ENCODE measurements at places on chromosomes 6 and 20.

DNA sequence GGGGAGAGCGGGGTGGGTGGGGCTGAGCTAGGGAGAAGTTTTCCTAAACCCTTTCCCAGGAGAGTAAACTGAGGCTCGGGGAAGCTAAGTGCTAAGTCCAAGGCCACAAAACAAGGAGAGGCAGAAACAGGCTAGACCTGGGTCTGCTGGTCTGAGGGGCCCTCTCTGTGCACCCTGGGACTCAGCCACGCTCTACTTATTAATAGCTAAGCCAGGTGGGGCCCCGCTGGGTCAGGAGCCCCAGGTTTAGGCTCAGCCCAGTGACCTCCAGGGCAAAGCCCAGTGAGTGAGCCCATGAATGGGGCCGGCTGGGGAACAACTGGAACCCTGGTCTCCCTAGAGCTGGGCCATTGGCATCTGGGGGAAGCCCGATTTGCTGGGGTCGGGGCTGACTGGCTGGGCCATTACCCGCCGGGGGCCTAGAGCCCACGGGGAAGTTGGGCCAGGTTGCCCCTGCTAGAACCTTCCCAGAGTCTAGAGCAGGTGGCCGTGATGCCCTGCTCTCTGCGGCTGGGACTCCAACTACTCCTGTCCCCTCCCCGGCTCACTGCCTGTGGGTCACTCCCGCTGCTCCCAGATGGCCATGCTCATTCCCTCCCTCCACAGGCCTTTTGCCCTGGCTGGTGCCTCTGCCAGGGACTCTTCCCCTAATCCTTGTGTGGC is 24.1 kb upstream of the NOL4L start:
- no peak for DNase-seq

GRCh38 chr6:144335311-144335861 is 50.3 kb downstream of the UTRN start:
- no peak for DNase-seq

- peak; percentile 92 for DNase-seq
Measured at GRCh38 chr20:25227317-25227831, 20.5 kb upstream of the PYGB start.

- no peak for DNase-seq
Measured at GRCh38 chr6:165835410-165835851, 172.4 kb upstream of the PDE10A start.

- no peak for DNase-seq
Measured at GRCh38 chr20:19924255-19924654, 92.9 kb upstream of the NAA20 start.

- DNase-seq = no peak
Measured at GRCh38 chr6:157242791-157243190, 80.5 kb downstream of the TMEM242 start.

DNA sequence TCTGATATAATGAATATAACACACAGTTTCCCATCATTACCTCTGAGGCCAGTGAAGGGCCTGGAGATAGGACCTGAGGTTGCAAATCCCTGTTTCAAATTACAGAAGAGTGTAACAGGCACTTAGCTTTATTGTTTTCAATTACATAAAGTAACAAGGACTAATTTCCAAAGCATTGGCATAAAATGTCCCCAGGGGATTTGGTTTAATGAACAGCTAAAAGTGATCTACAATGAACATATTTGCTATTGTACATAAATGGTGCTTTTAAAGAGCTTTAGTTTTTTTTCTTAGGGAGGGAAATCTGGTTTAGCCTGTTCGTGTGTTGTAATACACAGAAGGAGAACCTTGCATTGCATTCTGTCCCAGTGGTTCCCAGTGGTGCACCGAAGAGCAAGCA is 54.4 kb downstream of the HMGN3 start:
- no peak for DNase-seq

GRCh38 chr20:14067603-14068002 is 72.3 kb downstream of the MACROD2 start:
- DNase-seq = peak; percentile 2

- no peak for DNase-seq
Measured at GRCh38 chr6:167031082-167031709, 32.0 kb downstream of the CEP43 start.

GRCh38 chr6:1607516-1608221 is 2.0 kb upstream of the FOXC1 start:
- no peak for DNase-seq

DNA sequence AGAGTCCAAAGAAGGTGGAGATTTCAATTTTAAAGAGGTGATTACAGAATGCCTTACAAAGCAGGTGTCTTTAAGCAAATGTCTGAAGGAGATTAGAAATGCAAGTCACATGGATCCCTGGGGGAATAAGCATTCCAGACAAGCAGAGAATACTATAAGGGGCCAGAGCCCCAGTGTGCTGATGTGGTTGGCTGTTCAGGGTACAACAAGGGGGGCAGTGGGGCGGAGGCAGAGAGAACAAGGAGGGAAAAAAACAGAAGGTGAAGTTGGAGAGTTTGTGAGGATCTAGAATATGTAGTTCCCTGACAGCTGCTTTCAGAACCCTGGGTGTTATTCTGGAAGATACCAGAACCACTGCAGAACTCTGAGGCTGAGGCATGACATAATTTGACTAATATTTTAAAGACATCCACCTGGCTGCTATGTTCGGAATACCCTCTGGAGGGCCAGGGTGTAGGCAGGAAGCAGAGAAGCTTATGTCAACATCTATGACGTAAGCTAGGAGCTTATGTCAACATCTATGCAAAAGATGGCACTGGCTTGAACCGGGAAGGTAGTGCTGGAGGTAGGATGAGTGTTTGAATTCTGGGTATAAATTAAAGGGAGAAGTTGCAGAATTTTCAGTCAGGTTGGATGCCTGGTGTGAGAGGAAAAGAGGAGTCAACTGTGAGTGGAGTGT is 276.3 kb upstream of the AGPAT4 start:
- DNase-seq = no peak

DNA sequence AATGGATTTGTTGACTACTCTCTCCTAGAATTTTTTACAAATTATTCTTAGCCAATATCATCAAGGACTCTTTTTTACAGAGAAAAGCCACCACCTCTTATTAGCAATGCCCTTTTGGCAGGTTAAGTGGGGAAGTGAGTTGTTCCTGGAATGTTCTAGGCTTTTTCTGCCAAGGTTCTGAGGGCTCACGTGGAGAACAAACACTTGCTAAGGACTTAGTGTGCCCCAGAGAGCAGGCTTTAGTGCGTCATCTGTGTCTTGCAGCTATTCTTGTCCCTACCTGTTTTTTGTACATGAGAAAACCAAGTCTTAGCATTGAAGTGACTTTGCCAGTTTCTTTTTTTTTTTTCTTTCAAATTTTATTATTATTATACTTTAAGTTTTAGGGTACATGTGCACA is 33.5 kb downstream of the CFAP61 start:
- DNase-seq = no peak

DNA sequence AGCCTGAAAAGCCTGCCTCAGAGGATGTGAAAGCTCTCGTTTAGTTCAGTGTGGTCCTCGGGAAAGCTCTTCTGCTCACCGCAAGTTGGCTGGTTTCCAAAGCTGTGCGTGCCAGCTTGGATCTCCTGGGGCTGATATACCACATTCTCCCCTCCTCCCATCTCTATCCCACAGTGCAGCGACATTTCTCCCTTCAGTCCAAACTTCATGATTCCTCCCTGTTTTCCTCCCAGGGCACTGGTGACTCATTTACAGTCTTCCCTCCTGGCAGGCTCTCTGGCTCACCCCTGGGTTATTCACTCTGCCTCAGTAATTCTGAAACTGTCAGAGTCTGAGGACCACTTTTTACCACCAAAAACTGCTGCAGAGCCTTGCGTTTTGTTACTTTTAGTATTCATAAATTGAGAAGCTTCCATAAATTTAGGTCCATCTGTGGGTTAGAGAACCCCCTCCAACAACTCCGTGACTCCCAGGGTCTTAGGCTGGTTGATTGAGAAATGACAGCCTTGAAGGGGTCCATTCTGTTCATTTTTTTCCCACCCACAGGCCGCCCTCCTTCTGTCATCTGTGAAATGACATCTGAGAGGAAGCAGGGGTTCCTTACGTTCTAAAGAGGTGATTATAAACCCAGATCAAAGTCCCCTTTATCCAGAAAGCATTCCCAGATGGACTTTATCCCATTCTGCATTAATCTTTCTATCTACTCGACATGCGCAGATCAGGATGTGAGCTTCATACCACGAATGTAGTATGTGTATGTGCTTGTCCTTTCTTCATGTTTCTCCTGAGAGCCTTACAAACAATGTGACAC is 6.1 kb downstream of the TRIM10 start:
- peak; percentile 97 for DNase-seq

DNA sequence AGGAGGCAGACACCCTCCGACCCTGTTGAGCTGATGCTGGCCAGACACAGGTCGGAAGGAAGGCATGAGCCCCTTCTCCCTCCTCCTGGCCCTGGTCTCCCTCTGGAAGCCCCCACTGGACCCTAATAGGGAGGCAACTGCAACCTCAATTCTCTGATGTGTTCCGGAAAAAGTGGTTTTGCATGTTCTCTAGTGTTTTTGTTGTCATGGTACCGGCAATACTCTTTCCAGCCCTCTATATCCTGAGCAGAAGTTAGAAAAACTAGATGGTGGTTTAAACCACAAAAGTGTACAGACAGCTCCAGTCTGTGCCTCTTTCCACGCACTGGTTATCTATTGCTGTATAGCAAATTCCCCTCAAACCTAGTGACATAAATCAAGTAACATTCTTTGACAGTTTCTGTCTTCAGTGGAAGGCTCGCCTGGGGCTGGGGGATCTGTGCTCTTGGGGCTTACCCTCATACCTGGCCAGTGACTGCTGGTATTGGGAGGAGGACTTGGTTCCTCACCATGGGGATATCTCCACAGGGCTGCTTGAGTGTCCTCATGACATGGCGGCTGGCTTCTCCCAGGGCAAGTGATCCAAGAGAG is 37.0 kb downstream of the SYTL3 start:
- DNase-seq = no peak

- DNase-seq = no peak
Measured at GRCh38 chr20:43901296-43901695, 13.4 kb upstream of the TOX2 start.

GRCh38 chr6:32604434-32604877 is 14.8 kb upstream of the HLA-DRB1 start:
- no peak for DNase-seq

DNA sequence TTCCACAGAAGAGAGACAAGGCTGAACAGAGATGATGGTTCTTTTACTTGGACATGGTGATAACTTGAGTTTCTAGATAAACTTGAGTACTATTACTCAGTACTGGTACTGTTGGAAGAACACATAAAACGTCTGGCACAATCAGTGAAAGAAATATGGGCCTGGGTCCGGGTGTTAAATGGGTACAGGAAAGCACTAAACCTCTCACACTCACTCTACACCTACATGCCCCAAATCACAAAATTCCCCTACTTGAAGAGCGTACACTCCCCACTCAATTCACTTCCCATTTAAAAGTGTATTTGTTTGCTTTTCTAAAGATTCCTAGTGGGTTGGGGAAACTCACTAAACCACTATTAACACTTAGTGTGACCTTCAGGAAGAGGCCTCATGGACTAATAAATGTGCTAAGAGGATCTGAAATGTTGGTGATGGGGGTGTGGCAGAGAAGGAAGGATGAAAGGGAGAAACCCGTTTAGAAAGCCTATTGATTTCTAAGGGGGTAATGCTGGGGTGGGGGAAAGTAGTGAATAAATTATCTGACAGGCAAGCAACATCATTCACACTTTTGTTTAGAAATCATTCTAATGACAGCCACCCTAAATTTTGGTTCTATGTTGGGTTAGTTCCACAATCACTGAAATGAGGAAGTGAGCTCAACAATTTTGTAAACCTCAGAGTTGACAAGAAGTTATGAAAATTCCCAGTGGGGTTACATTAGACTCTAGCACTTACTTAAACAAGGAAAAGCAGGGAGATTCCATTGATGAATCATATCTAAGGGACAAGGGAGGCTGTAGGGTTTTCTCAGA is 222.6 kb upstream of the MARCKS start:
- peak; percentile 92 for DNase-seq

DNA sequence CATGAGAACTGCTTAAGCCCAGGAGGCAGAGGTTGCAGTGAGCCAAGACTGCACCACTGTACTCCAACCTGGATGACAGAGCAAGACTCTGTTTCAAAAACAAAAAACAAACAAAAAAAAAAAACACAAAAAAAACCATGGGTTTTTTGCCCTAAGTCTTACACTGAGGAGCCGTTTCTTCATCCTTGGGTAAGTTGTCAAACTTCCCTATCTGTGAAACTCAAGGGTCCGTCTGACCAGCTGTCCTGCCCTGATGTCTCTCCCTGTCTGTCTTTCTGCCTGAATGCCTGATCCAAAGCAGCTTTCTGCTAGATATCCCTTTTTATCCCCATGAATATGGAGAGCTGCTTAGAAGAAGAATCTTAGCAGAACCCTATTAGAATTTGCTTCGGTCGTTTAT is 41.3 kb upstream of the CLDN20 start:
- DNase-seq = no peak

DNA sequence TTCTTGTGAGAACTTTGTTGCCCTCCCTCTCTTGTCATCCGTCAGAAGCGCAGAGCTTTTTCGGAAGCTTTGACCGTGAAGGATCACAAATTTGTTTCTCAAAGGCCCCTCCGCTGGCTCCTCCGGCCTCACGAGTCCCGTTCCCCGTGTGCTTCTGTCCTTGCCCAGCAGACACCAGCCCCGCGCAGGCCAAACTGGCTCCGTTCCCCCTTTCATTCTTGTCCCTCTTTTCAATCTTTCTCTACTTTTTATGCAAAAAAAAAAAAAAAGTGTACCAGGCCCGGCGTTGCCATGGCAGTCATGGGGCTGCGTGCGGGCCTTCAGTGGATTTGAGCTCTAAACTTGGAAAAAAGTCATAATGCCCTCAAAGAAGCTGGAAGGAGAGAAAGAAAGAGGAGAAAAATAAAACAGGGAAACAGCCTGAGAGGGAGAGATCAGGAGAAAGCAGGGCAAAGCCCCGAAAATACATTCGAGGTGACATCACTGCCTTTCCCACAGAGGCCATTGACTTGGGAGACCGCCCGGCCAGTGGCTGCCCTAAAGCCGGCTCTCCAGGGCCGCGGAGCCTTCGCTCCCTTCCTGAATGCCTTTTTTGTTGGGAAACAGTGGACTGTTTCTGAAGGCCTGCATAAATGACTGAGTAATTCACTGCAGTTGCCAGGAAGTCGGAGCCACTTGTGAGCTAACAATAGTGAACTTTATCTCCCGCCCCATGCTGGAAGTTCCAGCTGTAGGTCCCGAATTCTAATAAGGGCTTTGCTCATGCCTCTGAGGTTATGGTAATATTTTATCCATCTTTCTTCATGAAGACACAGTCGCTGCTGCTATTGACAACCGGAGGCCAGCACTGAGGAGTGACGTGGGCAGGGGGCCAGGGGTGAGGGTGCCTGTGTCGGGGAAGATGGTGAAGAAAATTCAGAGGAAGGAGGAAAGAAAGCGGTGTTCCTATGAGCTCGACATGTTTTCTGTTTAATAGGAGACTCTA is 670.9 kb downstream of the QKI start:
- DNase-seq = peak; percentile 73

- DNase-seq = no peak
Measured at GRCh38 chr20:58229198-58229798, 845 bp upstream of the ANKRD60 start.

DNA sequence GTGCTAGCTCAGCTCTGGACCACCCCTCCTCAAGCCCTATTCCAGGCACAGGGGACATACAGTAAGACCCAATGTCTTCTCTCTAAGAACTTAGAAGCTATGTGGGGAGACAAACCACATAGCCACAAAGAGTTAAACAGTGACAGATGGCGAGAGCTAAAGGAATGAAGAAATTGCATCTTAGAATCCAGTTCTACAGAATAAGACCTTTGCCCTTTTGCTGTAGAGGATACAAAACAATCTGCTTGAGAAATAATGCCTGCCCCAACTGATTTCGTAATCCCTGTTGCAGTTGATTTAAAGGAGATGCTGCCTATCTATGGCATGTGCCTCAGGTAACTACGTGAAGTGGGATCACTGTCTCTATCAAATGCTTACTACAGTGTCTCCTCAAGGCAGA is 31.2 kb downstream of the TNFRSF21 start:
- no peak for DNase-seq
